Stimulated activated CD8-positive, alpha-beta memory T cell treated with anti-CD3 and anti-CD28 coated beads, Interleukin-4, amount 100 ng/mL, for 1 hour (primary cell): ENCODE measurements at places on chromosomes 6 and 20.

- no peak for DNase-seq
Measured at GRCh38 chr6:26594131-26594498, 2.6 kb upstream of the ABT1 start.

- no peak for DNase-seq
Measured at GRCh38 chr20:46913329-46914044, 18.8 kb downstream of the EYA2 start.

DNA sequence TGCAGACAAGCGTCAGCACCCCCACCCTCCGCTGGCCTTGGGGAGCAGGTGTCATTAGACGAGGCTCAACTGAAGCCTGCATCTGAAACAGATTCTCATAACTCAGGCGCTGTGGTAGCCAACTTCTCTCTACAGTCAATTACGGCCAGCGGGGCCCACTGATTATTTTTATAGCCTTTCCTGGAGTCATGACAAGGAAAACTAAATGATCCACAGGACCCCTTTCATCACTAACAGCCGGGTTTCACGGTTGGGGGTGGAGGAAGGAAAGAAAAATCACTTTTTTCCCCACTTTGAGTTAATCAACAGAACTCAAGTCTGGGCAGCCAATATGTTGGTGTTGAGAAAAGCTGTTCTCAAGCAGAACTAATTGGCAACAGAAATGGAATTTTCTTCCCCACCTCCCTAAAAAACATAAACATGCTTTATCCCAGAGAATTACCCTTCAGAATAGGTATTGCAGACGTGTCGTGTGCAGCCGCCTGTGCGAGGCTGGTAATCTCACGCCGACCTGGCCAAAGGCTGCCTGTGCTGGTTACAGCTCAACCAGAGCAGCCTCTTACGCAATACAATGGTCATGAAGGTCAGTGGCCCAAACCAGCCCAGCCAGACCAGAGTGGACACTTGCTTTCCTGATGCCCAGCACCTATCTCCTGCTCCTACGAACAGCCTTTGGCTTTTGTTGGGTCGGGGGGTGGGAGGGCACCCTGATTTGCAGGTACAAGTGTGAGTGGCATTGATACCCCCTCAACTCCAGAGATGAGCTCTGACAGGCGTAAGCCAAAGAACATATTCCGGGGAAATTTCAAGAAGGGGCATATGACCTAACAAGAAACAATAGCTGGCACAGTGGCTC, 11.0 kb downstream of the RIPOR3 start:
- DNase-seq: no peak

- DNase-seq: no peak
Measured at GRCh38 chr6:140052736-140053729, 678.6 kb upstream of the CITED2 start.

DNA sequence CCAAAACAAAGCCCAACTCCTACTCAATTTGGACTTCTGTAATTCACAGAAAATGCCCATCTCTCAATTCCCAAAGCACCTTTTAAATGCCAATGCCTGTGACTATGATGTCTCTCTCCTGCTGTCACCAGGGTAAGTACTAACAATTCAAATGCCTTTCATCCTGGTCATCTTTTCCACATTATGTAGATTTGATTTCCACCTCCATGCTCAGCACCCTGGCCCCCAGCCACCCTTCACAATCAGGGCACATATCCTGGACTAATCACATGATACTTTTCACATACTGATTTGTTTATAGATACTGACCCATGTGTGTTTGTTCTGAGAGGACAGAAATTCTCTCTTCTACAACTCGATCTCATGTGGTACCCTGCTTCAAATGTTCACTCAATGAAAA, 236.3 kb downstream of the PTPRK start:
- DNase-seq: no peak

GRCh38 chr6:26361544-26361943, 3.5 kb upstream of the BTN3A2 start:
- no peak for DNase-seq

DNA sequence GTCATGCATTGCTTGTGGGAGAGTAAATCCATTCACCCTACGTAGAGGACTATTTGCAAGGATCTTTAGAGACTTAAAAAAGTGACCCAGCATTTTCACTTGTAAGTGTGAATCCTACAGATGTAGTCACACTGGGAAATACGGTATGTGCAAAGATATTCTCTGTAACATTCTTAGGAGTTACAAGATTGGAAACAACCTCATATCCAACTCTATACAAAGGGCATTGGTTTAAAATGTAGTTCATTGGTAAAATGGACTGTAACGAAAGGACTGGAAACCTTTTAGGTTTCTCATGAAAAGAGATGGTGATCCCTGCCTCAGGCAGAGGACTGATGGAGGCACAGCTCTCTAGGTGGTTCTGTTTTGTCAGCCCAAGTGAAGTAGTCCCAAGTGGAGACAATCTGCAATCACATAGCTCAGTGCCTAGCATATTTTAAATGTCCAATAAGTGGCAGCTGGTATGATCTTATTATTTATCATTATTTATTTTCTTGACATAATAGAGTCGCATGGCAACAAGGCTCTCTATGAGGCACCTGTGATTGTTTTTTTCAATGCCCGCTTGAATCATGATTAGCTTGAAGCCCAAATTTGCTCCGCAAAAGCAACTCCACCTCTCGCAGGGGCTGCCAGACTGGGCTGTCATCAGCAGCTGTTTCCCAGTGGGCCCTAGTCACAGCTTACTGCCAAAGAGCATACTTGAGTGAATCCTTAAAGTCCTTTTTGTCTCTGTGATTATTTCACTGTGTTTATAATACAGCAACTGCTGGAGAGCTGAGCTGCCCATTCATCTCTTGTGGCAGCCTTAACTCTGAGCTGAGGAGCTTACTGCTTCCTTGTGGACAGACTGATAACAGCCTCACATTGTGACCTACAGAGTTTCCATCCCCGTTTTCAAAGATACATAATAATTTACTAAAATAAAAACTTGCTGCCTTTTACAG, 19.8 kb upstream of the ENPP1 start:
- DNase-seq: no peak

DNA sequence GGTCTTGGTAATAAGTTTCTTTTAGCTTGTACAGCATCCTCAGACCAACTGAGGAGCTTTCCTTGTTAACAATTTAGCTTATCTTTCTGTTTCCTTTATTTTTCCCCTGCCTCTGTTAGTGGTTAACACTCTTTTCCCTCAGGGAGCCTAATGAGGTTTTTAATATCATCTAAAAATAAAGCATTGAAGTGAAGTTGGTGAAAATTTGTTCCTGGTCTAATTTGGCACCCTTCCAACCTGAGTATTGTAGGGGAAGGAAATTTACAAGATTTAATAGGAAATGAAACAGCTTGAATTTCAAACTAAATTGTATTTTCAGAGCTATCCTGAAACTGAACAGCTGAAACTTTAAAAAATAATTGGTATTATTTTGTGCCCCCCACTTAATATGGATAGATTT, 28.1 kb upstream of the VAPB start:
- no peak for DNase-seq

DNA sequence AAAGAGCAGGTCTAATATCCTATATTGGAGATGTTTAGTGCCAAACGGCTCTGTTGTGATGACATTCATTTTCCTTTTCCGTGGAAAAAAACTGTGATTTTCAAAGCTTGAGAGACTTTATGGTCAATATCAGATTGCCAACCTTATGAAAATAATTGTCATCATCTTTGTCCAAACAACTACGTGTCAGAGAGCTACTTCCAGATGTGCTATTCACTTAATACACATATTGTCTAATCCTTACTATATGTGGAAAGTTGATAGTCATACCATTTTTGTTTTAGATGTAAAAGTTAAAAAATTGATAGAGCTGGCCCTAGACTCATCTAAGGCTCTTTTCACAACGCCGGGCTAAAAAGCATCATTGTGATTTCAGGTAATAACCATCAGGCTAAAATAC, 550.0 kb downstream of the PHF3 start:
- no peak for DNase-seq

GRCh38 chr20:52270001-52270606, 78.5 kb upstream of the ZFP64 start:
- DNase-seq: no peak

- no peak for DNase-seq
Measured at GRCh38 chr20:4009309-4009708, 6.0 kb downstream of the RNF24 start.

DNA sequence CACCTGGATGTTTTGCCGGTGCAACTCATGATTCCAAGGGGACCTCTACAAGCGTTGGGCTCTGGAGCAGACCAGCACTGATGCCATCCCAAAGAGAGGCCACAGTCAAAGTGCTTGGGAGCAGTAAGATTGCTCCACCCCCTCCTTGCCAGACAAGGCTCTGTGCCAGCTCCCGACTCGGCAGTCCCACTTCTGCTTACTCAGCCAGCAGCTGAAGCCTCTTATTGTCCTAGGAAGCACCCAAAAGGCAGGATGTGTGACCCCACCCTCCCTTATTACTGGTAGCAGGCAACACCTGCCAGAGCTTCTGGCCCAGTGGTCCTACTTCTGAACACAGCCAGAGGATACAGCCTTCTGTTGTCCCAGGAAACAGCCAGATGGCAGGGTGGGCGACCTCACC, 614.2 kb downstream of the TENT5A start:
- no peak for DNase-seq

DNA sequence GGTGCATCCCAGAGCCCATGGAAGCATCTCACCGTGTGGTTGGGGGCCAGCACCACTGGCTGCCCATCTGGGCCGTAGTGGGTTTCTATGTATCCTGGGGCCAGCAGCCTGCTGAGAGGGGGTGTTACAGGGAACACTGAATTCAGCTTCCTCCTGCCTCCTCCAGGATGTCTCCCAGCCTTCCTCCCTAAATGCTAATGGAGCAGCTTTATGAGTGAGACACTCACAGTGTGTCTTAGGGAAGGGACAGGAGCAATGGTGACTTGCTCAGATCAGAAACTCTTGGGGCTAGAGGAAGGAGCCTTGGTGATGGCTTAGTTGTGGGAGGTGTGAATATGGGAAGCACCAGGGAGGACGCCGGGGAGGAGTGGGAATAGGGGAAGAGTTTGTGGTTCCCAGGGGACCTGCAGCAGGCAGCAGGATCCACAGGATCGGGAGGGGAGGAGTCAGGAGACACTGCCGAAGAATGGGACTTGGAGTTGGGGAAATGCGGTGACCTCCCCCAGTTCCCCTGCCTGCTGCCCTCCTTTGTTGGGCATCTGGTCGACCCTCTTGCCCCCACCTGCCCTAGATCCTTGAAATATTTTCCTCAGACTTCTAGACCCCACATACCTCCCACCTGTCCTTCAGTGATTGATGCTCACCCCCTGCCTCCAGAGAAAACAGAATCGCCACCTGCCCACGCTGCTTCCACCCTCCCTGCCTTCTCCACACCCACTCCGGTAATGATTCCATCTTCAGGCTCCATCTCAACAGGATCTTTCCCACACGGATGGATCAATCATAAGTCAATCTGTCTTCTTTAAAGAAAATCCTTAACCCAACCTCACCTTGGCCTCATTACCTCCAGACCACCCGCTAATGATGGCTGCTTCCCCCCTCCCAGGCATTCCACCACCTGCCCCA, 6.6 kb downstream of the ADAM33 start:
- DNase-seq: no peak

DNA sequence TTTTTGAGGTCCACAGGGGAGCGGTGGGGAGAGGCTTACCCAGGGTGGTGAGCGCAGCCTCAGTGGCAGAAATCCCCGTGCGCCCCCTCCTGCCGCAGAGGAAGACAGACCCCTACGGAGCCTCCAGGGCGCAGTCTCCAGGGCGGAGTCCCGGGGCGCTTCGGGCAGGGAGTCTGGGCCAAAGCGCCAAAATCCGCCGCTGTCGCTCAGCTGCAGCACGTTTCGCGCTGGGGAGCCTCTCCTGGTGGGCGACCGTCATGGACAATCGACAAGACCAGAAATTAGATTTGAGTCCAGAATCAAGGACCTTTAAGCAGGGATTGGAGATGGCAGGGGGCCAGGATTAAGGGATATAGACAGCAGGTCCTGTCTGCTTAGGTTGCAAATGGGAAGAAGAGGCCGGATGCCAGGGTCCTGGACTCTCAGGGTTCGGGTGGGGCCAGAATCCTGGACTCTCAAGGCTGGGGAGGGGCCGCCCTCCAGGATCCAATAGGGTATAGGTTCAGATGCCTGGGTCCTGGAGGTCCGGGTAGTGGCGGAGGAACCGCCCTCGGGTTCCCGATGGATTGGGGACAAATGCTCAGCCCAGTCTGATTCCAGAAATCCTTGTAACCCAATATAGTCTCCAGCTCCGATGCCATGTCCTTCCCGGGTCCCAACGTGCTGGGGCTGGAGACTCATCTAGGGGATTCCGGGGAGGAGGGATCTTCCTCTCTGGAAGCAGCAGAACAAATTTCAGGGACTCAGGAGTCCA, 7.9 kb upstream of the HLA-E start:
- no peak for DNase-seq

GRCh38 chr6:11755725-11756124, 22.9 kb downstream of the ADTRP start:
- no peak for DNase-seq

DNA sequence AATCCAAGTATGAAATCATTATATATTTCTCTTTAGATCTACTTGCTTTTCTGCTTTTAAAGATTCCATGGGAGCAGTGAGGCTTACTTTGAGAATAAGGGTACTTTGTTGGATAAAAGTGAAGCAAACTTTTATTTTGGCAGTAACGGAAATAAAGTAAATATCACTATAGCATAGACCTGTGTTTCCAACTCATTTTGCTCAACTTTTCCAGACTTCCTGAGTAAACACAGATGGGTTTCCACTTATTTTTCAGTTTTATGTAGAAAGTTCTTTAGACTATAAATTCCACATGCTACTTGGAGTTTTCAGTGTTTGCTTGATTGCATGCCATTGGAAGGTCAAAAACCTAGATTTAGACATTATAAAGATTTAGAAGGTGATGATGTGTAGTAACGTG, 6.2 kb downstream of the STX16 start:
- no peak for DNase-seq

GRCh38 chr6:79180052-79180451, 54.4 kb downstream of the HMGN3 start:
- DNase-seq: no peak

DNA sequence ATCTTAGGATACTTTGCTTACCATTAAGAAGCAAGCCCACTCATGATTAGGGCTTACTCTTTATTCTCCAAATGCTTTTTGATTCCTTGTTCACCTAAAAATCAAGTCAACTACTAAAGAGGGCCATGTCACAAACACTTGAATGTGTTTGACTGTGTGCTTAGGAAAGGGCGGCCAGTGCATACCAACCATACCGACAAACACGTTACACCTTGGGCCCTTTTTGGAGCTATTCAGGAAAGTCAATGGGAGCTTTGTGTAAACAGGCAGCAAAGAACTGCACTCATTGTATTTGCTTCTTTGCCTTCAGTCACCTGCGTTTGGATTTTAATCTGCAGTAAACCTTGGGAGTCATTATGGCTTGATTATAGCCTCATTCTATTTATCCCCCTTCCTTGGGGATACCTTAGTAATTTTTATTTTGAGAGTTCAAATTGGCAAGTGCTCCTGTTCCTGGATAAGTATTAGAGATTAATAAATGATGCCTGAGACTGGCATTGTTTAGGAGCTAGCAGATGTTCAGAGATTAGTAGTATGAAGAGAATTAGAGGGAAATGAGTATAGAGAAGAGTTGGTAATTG, 102.6 kb upstream of the HDGFL1 start:
- DNase-seq: no peak

GRCh38 chr20:53428996-53429395, 164.6 kb downstream of the ZNF217 start:
- DNase-seq: no peak
